Stimulated activated CD8-positive, alpha-beta memory T cell treated with anti-CD3 and anti-CD28 coated beads, Interleukin-15, amount 100 ng/mL, for 1 hour (primary cell): ENCODE measurements at places on chromosomes 3 and 15.

DNA sequence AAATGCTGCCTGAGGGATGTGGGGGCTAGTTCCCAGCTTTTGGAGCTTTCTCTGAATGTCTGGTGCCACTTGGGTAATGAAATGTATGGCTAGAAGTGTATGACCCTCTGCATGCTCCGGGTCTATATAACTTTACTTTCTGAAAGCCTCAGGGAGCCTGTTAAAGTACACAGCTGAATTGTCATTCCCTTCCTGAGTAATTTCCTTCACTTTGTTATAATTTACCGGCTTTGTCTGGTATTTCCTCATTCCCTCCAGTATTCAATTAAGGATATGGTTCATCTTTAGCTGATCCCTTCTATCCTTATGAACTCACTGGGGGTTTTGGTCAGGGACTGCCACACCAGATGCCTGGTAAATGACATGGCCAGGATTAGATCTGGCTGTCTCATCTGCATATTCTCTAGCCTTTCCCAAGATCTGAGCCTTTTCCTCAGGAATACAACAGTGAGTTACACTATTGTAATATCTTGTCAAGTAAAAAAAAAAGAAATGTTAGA lies 620.3 kb downstream of the ZPLD1 start:
- no peak for DNase-seq

GRCh38 chr3:139361276-139361675 lies 17.5 kb downstream of the MRPS22 start:
- no peak for DNase-seq

- DNase-seq, result no peak
These were observed 36.2 kb downstream of the GAP43 start for GRCh38 chr3:115659253-115660220.

GRCh38 chr3:82627733-82628132 lies 866.3 kb upstream of the GBE1 start:
- DNase-seq, result no peak

GRCh38 chr15:80484333-80484864 lies 80.2 kb downstream of the ARNT2 start:
- DNase-seq, result no peak

- no peak for DNase-seq
These were observed 18.2 kb upstream of the HCN4 start for GRCh38 chr15:73386886-73387506.

DNA sequence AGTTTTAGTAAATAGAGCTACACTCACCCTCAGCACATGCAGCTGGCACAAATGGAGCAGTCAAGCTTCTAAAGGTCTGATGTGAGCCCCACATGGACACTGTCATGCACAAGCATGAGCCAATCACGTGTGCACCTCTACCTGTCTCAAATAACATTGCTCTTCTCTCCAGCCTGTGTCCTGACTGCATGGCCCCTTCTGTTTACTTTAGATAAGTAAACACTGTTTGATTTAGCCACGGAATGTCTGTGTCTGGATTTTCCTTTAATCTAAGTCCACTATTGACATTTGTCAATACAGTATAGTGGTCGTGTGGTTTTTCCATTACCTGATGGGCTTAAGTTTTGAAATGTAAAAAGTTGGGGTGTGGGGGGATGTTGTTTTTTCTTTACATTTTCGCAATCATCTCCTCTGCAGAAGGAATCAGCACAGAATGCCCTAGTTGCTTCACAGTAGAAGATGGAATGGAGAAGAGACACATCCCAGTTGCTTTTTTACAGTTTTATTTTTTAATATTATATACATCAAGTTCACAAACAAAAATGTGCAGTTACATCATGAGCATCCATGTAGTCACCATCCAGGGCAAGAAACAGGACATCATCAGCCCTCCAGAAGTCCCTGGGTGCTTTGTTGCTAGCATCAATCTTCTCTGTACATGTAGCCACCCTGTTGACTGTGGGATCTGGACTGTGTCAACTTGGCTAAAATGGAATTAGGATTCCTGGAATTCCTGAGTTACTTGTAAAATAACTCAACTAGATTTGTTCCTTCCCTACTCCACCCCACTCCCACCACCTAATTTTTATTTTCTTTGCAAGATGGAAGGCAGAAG lies 146.1 kb downstream of the UACA start:
- no peak for DNase-seq

DNA sequence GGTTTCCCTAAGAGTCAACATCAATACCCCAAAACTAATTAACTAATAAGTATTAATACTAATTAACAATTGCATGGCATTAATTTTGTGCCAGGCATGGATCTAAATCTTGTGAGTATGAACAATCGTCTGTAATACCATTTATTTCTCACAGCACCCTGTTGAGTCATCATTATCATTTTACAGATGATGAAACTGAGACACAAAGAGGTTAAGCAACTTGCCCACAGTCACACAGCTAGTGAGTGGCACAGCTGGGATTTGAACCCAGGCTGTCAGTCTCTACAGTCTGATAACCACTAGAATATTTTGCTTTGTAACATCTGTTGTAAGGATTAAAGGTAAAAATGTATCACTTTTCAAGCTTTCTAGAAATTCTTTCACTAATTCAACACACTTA lies 423.4 kb upstream of the WNT5A start:
- DNase-seq, result no peak

- DNase-seq, result no peak
These were observed 480.5 kb upstream of the PROK2 start for GRCh38 chr3:72265256-72266015.

GRCh38 chr15:79919749-79920511 lies 23.1 kb upstream of the MTHFS start:
- DNase-seq, result no peak

DNA sequence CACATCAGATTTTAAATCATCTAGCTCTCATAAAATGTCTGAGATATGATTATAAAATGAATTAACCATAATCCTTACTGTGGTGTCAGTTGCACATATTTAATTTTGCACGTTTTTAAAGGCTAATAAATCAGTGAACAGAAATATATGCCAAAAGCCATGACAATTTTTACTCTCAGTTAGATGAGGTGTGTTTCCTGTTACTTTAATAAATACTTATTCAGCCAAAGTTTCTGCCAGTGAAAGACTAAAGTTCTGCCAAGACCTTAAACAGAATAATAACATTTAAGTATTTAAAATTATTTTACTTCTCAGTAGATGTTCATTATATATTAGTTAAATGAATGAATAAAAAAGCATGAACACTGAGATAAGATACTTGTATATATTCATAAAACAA lies 1150.1 kb downstream of the NAALADL2 start:
- DNase-seq, result no peak

DNA sequence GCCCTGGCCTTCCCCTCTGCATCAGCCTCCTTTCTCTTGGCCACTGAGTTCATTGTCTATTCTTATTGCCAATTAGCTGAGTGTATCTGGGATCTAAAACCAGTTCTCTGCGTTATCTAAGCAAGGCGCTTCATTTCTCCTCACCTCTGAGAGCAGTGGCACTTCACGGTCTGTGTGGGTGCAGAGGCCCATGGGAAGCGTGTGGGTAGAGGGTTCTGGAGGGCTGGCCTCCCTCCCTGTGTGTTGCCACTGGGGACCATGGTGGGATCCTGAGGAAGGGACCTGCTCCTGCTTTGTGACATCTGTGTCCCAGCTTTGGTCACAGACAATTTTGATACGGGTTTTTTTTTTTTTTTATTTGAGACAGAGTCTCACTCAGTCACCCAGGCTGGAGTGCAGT lies 32.7 kb downstream of the EDEM1 start:
- DNase-seq, result no peak

GRCh38 chr3:141280690-141281089 lies 49.1 kb downstream of the PXYLP1 start:
- no peak for DNase-seq

- DNase-seq, result no peak
These were observed 167.1 kb downstream of the MECOM start for GRCh38 chr3:169496402-169496801.

DNA sequence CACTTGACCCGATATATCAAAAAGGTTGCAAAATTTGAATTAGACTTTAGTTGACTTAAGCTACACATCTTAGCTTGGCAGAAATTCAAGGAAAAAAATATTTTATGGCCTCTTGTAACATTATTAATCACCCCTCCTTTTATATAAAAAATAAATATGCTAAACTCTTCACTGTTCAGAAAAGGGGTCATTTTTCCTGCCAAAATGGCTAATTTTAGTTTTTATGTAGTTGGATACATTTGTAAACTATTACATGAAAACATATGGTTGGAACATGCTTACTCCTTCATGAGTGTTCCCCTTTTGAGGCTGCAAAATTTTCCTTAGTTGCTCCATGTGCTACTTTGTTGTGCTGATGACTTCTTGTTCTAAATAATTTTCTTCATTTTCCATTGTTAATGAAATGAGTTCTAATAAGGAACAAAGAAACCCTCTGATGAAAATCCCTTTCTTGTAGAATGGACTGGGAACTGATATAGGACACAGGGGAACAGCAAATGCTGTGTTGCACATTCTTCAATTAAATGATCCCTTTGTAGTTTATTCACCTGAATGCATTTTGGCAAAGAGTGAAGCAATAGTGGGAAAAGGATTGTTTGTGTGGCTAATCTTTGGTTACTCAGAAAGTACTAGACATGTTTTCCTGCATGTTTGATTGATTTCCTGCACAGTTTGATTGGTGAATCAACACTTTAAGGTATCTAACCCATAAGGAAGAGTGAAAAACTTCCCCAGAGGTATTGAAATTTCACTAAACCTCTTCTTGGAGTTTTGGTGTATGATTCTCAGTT lies 349.3 kb downstream of the TIGIT start:
- no peak for DNase-seq

DNA sequence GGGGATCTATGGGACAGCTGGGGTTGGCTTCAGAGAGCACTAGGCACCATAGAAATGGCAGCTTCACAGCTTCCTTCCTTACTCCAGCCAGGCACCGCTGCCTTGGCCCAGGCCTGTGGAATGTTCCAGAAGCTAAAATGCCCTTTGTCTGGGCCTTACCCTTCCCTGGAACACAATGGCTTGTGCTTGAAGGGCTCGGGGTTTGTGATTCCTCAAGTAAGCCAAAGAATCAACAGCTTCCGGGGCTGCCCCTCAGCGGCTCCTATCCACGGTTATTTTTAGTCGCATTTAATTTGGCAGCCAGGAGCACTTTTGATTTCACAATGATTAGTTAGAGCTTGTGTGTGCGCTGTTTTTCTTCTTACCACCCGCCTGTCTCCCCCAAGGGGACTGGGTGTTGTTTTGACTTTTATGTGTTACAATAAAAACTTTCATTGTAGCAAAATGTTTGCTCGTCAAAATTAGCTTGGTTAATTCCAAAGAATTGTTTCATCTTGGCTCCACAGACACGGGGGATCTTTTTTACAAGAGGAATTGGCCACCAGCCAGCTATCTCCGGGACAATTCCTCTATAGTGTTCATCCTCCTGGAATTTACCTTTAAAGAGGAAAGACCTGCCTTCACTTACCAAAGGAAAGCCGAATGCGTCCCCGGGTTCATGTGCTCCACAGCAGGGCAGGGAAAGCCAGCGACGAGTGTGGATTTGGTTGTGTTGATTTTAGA lies 73.8 kb downstream of the TLE3 start:
- no peak for DNase-seq

DNA sequence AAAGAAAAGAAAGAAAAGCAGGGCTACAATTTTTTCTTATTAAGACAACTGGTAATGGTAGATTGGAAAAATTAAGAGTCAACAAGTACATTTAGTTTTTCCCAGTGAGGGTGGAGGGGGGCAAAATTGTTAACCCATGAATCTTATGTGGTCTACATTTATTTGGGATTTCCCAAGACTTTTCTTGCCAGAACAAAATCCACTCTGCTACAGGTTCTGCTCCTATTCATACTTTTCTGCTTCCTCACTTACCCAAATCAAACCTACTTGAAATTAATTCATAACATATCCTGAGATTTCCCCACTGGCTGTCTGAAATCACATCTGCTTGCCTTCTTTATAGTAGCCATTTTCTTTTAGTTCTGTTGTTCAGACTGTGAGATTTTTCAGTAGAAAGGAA lies 41.1 kb downstream of the VGLL3 start:
- DNase-seq, result no peak

- no peak for DNase-seq
These were observed 399.4 kb upstream of the ATP11B start for GRCh38 chr3:182393830-182394367.

GRCh38 chr15:39018966-39019365 lies 454.4 kb upstream of the RASGRP1 start:
- DNase-seq, result no peak

DNA sequence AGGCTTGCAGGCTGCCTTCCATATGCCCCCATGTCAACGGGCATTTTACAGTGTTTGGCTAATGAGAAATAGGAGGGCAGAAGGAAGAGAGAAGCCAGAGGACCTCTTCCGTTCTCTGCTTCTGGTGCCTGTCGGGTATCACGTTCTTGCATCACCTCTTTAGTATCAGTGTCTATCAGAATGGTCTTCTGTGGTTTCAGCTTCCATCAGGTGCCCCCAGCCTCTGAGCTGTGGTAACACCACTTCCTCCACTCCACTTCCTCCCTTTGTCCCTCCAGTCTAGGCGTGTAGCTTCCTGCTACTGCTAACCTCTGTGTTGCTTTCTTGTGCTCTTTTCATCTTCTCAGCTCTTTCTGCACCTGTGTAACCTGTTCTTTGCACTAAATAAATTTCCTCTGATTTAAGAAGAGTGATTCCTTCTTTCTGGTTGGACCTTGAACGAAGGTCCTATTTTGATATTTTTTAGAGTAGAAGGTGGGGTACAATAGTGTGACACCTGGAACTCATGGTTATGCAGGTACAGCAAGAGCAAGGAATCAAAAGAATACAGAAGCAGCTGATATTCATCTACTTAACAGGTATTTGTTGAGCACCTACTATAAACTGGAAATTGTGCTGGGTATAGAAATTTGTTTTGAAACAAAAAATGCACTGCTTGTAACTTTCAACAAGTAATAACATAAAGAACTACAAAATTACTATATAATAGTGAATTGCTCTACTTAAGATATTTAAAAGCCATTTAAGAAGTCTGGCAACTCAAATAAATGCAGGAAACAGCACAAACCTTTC lies 27.4 kb upstream of the FOXB1 start:
- peak; percentile 11 for DNase-seq

GRCh38 chr15:81865850-81866537 lies 179.8 kb downstream of the MEX3B start:
- no peak for DNase-seq

DNA sequence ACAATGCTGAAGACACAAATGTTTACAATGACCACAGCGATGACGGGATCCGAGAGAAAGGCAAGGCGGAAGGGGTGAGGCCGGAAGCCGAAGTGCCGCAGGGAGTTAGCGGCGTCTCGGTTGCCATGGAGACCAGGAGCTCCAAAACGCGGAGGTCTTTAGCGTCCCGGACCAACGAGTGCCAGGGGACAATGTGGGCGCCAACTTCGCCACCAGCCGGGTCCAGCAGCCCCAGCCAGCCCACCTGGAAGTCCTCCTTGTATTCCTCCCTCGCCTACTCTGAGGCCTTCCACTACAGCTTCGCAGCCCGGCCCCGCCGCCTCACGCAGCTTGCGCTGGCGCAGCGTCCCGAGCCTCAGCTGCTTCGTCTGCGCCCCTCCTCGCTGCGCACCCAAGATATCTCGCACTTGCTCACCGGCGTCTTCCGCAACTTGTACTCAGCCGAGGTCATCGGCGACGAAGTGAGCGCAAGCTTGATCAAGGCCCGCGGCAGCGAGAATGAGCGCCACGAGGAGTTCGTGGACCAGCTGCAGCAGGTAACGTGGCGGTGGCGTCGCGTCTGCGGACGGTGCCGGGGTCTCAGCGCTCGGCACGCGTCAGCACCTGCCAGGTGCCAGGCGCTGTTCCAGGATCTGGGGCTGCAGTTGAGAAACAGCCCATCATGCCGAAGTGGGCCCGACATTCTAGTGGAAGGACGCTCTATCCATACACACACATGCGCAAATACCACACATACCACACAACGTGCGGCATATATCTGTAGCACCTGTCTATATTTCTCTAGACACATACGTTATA lies at the start of gene DLEC1:
DLEC1 (plus strand) TSS at position 108 of the 798 bp plus-strand sequence; CDS start at position 126, 18 bp downstream.
- DNase-seq, result peak; percentile 66
